Neuronal stem cell (in vitro differentiated cells): ENCODE measurements at places on chromosomes 3 and 15.

GRCh38 chr15:40974879-40975278 lies 21.6 kb downstream of the CHAC1 start:
- no peak for DNase-seq

DNA sequence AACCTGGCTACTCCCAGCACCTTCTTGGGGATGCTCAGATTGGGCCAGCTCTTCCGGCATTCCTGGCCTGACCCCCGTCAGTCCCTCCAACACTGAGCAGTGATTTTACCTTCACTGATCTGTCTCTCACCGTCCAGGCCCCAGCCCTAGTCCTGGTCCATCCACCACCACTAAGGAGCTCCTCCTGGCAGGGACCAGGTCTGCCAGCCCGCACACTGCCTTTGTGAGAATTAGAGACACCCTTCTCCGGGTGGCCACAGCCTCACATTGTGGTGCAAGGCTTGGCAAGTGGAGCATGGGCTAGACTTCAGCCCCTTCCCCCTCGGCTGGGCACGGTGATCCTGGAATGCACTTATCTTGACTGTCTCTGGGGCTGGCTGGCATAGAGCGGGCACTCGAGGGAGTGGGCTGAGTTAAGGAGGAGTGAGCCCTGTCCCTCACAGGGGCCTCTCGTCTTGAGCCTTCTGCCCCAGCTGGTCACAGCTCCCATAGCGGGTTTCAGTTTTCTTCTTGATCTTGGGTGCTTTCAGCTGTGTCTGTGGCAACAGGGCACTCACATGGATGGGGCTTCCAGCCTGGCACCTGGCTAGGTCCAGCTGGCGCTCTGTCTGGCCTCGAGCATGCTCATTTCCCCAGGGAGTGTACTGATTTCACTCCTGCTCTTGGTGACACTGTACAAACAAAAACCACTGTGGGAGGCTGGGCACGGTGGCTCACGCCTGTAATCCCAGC lies 53.9 kb downstream of the LINGO1 start:
- no peak for DNase-seq

GRCh38 chr3:188791311-188791710 lies 380.5 kb upstream of the TPRG1 start:
- DNase-seq = no peak

DNA sequence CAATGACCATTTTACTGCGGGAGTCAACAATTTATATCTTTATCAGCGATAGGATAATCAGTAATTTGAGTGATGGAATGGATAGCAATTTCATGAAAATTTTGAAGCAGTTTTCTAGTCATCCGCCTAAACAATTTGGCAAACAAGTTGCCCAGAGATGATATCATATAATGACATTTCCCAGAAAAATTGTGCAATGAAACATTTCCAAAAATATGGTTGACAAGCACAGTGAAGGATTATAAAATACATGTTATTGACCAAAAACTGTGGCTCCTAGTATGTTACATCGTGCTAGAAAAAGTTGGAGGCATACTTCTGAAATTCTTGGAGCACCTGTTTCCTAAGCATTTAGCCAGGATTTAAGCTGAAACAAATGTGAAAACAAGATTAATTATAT lies 145.1 kb downstream of the GHSR start:
- DNase-seq = no peak

DNA sequence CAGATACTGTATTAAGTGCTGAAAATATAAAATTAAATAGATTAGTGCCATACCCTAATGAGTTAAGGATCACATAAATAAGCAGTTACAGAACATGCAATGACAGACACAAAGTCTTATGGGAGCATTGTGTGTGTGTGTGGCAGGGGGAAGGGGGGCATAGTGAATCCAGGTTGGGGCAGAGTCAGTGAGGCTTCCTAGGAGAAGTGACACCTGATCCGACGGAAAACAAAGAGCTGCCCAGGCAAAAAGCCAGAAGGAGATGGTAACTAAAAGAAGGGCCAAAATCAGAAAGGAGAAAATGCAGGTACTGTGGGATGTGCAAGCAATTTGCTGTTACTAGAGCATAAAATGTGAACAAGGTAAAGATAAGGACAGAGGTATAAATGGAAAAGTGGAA lies 80.1 kb upstream of the CHRM5 start:
- no peak for DNase-seq

GRCh38 chr3:113404637-113405036 lies 36.7 kb downstream of the CFAP44 start:
- no peak for DNase-seq

DNA sequence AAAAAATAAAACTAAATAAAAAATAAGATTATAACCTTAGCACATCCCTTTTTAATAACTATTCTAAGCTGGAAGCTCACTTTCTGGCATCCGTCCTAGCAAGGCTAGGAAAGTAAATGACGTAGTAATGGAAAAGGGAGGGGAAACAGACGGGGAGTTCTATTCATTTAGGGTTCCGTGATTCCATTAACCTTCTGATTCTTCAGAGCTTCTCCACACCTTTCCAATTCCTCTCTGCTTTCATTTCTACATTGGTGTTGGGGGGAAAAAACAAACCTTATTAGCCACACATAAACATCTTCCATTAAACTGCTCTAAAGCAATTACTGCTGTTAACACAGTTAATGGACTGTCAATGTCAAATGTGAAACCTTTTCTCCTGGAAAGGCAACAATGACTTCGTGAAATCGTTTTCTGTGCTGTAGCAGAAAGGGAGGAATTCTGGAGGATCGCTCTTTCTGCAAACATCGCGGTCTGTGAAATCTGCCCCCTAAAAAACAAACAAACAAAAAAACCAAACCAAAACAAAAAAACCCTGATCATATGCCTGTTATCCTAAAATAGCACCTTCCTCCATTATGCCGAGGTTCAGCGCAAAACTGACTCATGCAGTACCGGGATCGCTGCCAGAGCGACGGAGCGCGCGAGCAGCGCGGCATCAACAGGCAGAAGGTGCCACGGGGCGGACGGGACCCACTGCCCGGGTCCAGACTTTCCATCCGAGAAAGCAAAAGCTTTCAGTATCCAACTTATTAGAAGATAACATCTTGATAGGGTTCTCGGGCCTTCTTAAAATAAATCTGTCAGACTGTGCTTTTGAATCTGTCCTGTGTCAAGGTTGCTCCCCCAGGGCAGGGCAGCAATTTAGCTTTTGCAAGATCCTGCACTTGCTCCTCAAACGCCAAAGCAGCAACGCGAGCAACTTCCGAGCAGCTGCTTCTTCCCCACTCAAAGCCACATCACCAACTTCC lies 156.2 kb downstream of the FGF12 start:
- DNase-seq = no peak

- DNase-seq = no peak
Measured at GRCh38 chr15:100383302-100384107, 41.7 kb upstream of the ADAMTS17 start.

- no peak for DNase-seq
Measured at GRCh38 chr3:24046214-24046613, 101.1 kb downstream of the NR1D2 start.

- DNase-seq = no peak
Measured at GRCh38 chr15:35399901-35400300, 146.1 kb downstream of the DPH6 start.

DNA sequence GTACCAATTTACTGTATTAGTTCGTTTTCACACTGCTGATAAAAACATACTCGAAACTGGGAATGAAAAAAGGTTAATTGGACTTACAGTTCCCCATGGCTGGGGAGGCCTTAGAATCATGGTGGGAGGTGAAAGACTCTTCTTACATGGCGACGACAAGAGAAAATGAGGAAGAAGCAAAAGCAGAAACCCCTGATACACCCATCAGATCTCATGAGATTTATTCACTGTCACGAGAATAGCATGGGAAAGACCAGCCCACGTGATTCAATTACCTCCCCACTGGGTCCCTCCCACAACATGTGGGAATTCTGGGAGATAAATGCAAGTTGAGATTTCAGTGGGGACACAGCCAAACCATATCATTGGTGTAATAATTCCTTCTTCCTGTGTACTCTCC lies 69.6 kb downstream of the C3orf20 start:
- no peak for DNase-seq

GRCh38 chr15:74817370-74817737 lies 4.7 kb downstream of the LMAN1L start:
- DNase-seq = no peak

GRCh38 chr3:61980041-61980440 lies 393.3 kb downstream of the FEZF2 start:
- DNase-seq = no peak

DNA sequence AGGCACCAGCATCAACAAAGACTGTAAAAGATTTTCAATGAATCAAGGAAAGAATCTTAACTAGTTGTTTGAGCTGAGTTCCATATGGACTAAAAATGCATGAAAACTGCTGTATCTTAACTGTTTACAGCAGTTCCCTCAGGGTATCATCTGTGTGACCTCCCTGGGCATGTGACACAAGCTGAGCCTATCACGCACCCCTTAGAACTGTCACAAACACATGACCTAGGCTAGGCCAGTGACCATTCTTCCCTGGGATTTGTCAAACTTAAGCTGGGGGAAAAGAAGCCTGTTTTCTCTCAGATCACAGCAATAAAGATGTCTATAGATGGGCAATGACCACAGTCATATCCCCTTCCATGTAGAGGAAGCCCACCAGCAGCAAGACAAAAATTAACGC lies 35.7 kb downstream of the IGF2BP2 start:
- DNase-seq = no peak

- DNase-seq = no peak
Measured at GRCh38 chr3:141444586-141445285, 42.1 kb upstream of the RASA2 start.

GRCh38 chr3:43874731-43875130 lies 184.0 kb downstream of the ABHD5 start:
- DNase-seq = no peak

GRCh38 chr3:149152420-149152819 lies 23.0 kb downstream of the HPS3 start:
- no peak for DNase-seq

DNA sequence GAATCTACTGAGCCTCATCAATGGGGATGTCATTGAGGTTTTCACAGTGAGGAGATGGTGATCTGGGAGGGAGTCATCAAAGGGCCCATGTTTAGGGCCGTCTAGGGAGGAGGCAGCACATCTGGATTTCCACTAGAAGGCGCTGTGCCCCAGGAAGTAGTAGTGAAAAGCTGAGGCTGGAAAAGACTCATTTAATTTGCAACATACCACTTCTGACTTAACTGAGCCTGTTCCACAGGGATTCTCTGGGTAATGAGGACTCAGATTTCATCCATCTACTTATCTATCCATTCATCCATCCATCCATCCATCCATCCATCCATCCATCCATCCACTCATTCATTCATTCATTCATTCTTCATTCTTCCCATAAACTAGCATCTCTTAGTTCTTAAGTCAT lies 17.4 kb upstream of the SHF start:
- peak; percentile 63 for DNase-seq

DNA sequence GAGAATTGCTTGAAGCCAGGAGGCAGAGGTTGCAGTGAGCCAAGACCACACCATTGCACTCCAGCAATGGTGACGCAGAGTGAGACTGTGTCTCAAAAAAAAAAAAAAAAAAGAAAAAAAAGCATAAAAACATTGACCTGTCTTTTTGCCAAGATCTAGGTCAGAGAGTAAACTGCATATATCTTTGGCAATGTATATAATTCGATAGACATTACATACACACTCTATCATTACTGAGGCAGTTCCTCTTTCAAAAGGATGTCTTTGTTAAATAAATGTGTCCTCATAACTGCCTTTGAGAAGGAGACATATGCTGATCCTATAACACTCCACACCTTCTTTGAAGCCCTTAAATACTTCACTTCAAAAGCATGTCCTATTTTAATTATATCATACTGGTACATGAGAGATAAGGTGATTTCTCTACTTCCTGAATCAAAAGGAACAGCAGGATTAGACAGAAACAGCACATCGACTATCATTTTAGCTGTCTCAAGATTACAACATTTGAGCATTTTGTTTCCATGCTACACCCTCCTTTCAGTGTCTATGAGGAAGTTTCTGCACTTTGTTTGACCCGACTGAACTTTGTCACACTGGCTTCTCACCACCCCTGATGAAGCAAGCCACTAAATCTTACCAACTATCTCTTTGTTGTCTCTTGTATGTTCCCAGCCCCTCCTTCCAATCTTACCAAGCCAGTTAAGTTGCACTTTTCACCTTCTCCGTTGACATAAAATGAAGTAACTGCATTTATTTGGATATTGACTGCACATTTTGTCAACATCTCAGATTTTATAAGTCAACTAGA lies 335.8 kb downstream of the MECOM start:
- no peak for DNase-seq

- no peak for DNase-seq
Measured at GRCh38 chr15:88693191-88693590, 54.4 kb downstream of the ISG20 start.

GRCh38 chr3:30353711-30354467 lies 252.5 kb upstream of the TGFBR2 start:
- no peak for DNase-seq
